ENCODE measurements at places on chromosomes 6 and 20.

DNA sequence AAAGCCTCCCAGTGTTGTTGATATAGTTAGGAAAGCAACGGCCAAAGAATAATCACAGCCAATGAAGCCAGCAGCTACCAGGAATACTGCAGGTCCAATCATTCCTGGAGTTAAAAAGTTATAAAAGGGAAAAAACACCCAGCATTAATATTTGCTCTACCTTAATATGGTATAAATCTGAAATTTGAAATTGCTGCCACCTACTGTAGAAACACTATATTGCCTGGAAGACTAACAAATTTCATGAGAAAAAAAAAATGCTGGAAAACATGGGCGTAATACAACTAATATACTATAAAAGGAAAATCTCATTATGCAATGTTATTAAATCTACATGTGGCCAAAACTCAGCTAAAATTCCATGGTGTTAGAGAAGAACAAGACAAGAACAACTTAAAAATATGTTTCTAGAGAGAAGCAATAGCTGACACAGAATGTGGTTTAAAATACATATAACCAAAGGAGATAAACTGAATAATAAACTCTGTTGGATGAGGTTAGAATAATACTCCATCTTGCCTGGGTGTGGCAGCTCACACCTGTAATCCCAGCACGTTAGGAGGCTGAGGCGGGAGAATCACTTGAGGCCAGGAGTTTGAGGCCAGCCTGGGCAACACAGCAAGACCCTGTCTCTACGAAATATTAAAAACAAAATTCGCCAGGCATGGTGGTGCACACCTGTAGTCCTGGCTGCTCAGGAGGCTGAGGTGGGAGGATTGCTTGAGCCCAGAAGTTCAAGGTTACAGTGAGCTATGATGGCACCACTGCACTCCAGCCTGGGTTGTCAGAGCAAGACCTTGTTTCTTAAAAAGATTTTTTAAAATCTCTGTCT, 43.1 kb downstream of the SLC17A5 start:
- peak; percentile 72 for DNase-seq

DNA sequence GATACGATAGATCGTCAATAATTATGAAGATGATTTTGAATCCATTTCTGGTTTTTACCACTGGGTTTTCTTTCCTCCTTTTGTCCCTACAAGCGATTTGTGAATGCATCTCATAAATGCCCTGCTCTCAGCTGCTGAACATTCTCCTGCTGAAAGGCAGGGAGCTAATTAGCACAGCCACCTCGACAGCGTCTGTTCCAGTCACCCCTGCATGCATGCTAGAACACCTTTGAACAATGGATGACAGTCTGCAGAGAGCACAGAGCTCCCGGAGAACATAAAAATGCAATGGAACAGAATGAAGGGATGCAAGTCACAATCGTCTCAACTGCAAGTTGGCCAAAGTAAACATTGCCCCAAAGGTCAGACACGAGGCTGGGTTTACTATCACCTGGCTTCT, 105.8 kb downstream of the SLC35B3 start:
- no peak for DNase-seq

DNA sequence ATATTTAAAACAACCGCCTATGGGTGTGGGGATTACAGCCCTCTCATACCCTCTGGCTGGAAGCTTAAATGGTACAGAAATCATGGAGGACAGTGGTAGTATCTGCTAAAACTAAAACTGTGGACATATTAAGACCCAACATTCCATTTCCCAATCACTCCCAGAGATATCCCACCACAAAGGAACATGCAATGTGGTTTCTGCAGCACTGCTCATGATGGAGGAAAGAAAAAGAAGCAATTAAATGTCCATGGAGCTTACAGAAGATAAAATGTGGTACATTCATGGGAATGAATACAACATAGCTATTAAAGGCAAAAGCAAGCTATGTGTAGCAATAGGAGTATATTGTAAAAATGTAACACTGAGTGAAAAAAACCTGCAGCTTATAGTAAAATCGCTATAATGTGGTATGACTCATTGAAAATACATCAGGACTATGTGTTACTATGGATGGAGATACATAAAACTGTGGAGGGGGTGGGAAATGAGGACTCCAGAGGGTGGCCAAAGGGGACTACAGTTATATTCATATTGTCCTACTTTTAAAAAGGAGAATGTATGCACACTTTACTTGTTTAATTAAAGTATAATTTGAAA, 22.9 kb upstream of the NNAT start:
- DNase-seq = no peak

GRCh38 chr20:40637176-40637575, 51.9 kb downstream of the MAFB start:
- DNase-seq = no peak

- DNase-seq = peak; percentile 34
Measured at GRCh38 chr6:11200356-11200755, 32.1 kb downstream of the NEDD9 start.

GRCh38 chr6:168015482-168016175, 18.2 kb downstream of the KIF25 start:
- no peak for DNase-seq

- DNase-seq = no peak
Measured at GRCh38 chr20:51388227-51388626, 154.3 kb downstream of the NFATC2 start.

- no peak for DNase-seq
Measured at GRCh38 chr6:88248709-88249321, 82.7 kb upstream of the CNR1 start.

GRCh38 chr20:11445161-11445560, 472.5 kb upstream of the BTBD3 start:
- no peak for DNase-seq

- DNase-seq = no peak
Measured at GRCh38 chr6:167682125-167682524, 144.6 kb upstream of the AFDN start.

DNA sequence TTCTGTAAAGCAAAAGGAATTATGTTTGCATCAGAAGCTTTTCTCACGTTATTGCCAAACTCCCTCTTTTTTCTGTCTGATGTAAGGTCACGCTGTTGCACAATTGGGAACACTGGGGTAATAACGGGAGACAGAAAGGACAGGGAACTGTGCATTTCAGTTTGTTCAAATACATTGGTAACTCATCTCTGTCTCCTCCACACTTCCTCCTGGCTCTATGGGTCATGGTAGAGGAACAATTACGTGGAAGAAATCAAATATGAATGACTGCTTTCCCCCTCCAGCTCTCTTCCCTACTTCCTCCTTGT, 132.2 kb upstream of the TNFAIP3 start:
- no peak for DNase-seq

DNA sequence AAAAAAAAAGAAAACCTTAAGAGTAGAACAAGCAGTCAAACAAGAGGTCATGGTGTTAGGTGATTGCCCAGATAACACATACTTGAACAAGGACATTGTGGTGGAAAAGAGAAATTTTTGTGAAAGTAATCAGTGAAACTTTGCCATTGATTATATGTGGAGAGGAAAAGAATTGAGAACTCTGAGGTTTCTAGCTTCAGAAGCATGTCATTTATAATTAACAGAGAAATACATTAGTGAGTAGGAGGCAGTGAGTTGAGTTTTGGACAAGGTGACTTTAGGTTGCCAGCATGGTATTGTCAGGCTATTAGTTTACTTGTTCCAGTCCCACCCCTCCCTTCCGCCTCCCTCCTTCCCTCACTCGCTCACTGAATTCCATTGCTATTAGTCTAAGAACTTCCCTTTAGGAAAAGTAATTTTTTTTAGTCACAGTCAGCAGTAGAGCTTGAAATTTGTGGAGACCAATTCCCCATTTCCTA, 17.2 kb downstream of the TAB2 start:
- DNase-seq = peak; percentile 87

- no peak for DNase-seq
Measured at GRCh38 chr20:38842026-38842425, 36.5 kb downstream of the PPP1R16B start.

GRCh38 chr6:37019065-37019450, 13.6 kb downstream of the FGD2 start:
- DNase-seq = no peak

DNA sequence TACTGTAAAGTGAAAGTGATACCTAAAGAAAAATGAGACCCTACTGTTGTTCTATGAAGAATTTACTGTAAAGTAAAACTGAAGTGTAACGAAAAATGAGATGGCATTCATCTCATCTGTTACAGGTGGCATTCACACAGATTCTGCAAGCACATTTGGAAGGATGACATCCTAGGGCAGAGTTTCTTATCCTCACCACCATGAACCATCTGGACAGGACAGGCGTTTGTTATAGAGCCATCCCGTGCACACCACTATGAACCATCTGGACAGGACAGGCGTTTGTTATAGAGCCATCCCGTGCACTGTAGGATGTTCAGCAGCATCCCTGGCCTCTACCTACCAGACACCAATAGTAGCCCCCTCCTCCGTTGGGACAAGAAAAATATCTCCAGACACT, 294.8 kb downstream of the GMDS start:
- no peak for DNase-seq

DNA sequence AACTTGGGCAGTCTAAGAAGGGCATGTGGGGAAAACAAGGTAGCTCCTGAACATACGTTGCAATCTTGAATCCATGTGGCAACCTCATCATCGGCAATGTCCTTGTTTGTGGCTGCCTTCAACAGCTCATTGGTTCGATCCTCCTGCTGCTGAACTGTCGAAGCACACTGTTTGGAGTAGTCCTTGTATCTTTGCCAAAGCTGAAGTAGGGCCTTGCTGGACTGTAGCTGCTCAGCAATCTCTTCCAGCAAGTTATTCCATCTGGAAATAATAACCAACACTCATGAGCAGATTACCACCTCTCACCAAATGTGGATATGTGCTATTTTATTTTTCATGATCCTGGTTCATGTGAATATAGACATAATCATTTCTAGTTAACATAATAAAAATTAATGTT, 413.3 kb downstream of the ESR1 start:
- DNase-seq = no peak

- DNase-seq = no peak
Measured at GRCh38 chr6:134605034-134605433, 287.1 kb upstream of the SGK1 start.

- DNase-seq = no peak
Measured at GRCh38 chr20:3843490-3843889, 3.1 kb upstream of the MAVS start.

DNA sequence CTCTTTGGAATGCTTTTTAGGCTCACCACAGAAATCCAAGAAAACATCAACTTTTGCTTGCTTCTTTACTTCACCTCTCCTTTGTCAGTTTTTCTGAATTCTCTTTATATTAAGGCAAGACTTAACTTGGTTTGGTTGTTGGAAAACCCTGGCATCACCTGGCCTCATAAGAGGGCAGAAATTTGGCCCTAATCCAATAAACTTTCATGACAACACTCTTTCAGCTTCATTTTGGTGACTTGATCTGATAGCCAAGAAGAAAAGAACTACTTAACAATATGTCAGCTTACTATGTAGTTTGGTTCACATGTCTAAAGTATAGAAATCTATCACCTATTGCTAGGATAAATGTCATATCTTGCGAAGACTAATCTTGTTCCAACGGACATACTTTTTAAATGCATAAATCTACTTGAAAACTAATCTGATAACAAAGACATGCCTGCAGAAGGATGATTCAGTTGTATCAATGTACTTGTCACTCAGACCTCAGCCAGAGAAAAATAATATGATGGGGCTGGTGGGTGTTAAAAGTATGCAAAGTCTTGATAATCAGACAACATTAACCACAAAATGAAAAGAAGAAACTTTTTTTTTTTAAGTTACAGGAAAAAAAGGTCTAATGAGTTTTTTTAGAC, 19.3 kb upstream of the HBS1L start:
- no peak for DNase-seq

DNA sequence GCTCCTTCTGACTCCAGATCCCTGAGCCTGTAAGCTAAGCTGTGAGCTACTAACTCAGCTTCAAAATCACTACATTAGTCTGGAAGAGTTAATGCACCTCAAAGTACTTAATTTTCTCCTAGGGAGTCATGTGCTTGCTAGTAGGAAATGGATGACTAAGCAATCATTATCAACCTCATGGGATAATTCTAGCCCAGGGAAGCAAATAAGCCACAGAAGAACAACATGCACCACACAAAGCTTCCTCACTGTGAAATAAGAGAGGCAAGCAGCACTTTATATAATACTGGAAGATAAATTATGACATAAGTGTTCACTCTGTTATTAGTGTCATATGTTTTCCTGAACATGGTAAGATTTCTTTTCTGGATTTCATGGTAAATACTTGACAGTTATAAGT, 57.9 kb upstream of the RCAN2 start:
- DNase-seq = no peak

GRCh38 chr6:22294301-22294700, 2.5 kb downstream of the PRL start:
- DNase-seq = no peak

GRCh38 chr20:3778976-3779375, 2.3 kb downstream of the SPEF1 start:
- DNase-seq = no peak

DNA sequence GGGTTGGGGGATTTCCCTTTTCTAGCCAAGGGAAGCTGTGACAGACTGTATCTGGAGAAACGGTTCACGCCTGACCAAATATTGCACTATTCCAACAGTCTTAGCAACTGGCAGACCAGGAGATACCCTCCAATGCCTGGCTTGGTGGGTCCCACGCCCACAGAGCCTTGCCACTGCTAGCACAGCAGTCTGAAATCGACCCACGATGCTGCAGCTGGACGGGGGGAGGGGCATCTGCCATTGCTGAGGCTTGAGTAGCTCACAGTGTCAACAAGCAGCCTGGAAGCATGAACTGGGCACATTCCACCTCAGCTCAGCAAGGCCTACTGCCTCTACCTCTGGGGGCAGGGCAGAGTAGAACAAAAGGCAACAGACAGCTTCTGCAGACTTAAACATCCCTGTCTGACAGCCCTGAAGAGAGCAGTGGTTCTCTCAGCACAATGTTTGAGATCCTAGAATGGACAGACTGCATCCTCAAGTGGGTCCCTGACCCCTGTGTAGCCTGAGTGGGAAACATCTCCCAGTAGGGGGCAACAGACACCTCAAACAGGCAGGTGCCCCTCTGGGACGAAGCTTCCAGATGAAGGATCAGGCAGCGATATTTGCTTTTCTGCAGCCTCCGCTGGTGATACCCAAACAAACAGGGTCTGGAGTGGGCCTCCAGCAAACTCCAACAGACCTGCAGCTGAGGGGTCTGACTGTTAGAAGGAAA, 89.9 kb upstream of the ECI2 start:
- DNase-seq = no peak

DNA sequence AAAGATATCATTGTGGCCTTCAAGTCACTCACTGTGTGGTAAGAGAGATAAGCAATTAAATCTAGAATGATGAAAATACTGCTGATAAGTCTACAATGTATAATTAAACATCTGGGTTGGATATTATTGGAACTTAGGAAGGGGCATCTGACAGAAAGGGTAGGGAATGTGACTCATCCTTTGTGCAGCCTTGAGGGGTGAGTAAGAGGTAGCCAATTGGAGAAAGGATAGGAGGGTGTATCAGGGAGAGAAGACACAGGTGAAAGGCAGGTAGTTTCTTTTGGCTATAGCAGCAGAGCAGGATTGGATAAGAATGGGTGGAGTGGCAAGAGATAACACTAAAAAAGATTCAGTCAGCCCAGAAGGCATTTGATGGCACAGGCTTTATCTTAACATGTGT, 182.0 kb downstream of the COL21A1 start:
- no peak for DNase-seq
